ENCODE measurements at places on chromosomes 11 and 22.

DNA sequence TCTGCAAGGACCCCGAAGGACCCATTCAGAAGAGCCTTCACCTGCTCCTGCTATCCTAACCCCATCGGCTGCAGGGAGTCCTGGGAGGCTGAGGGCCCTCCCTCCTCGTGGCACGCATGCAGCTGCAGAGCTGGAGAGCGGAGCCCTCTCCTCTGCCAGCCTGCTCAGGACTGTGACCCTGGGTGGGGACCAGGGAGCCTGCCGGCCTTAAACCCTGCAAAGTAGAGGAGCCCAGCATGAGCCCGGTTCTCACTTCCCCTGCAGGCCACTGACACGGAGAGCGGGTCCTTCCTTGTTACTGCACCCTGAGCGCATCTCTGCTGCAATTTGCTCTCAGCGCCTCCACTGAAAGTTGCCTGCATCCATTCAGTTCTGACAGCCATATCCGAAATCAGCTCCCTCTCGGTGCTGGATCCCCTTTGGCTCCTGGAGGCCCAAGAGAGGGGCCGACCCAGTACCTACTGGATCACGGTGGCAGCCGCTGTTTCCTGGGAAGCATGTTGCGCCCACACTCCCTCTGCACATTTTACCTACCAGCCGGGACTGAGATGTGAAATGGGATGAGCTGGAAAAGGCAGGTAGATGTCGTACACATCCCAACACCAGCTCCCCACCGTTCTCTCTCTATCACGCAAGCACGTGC, 312.1 kb downstream of the NTM start:
- no peak for DNase-seq

- DNase-seq = no peak
These were observed 269.7 kb downstream of the FAM76B start for GRCh38 chr11:95519912-95520311.

- no peak for DNase-seq
These were observed 101.9 kb upstream of the OR4B1 start for GRCh38 chr11:48114740-48115139.

- no peak for DNase-seq
These were observed 1457.7 kb downstream of the BRD1 start for GRCh38 chr22:48369789-48370507.

DNA sequence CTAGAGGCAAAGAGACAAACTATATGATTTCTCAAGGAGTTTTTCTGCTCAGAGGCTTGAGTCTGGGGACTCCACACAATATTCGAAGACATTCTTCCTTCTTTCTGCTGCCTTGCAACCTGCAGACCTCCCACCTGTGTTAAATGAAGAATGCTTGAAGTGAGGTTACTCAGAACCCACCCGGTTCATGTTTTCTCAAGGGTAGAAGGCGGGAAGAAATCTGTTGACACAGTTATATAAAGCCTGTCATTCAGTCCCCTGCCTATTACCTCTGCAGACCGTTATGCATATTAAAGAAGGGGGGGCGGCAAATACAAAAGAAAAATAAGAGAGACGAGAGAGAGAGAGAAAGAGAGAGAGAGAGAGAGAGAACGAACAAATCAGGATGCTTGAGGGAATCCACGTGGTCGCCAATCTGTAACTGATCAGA, 2.2 kb upstream of the KMT2A start:
- DNase-seq = no peak

GRCh38 chr11:70495351-70496310, 97.3 kb downstream of the CTTN start:
- no peak for DNase-seq

DNA sequence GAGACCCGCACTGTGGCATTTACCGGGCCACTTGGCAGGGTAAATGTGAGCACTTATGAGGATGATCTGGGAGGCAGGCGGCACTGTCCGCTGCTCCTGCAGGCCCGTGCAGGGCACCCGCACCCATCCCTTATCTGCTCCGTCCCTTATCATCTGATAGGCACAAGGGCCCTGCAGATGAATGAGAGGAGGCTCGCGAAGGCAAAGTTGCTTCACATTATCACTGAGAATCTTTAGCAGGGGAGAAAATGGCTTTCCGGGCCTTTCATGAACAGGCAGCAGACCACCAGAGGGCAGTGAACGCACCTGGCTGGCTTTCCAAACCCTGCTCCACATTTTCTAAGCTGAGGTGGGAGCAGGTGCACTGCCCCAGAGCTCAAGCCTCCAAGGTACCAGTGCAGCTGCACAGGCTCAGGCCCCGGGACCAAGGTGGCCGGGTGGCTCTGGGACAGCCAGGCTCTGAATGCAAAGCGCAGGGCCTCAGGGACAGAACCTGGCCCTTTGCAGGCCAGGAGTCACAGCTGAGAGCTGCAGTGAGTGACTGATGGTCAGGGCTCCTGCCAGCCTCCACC, 165.6 kb downstream of the SHANK2 start:
- no peak for DNase-seq

GRCh38 chr11:134455516-134455915, 43.5 kb upstream of the B3GAT1 start:
- DNase-seq = no peak

DNA sequence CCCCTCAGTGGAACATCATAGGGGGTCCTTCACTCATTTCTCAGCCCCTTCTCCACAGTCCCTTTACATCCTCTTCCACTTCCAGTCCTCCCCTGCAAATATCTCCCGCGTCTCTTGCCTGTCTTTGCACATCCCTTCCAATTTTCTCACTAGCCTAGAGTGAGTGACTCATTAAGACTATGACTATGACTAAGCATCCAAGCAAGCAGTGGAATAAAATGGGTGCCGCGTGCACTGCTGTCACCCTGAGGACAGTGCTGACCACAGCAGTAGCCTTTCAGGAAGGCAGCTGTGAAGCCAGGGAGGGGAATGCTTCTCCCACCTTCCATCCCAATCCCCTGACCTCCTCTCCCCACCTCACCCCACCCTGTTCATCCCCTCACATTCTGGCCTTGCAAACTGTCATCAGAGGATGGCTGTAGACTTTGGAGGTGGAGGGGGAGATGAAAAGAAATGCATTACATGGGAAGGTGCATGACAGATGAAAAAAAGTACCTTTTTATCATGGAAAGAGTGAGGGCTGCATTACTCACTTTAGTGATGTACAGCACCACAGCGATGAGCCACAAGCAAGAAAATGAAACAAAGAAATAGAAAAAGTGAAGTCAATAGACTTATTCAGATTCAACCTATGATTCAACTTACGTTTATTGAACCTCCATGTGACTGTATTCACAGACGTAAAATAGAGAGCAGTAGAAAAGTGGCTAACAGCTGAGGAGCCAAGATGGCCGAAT, 948.2 kb downstream of the NTM start:
- DNase-seq = no peak
